ENCODE measurements at places on chromosomes 2 and 18.

- DNase-seq = no peak
Observed at GRCh38 chr18:55121397-55122170, 162.3 kb upstream of the CCDC68 start.

DNA sequence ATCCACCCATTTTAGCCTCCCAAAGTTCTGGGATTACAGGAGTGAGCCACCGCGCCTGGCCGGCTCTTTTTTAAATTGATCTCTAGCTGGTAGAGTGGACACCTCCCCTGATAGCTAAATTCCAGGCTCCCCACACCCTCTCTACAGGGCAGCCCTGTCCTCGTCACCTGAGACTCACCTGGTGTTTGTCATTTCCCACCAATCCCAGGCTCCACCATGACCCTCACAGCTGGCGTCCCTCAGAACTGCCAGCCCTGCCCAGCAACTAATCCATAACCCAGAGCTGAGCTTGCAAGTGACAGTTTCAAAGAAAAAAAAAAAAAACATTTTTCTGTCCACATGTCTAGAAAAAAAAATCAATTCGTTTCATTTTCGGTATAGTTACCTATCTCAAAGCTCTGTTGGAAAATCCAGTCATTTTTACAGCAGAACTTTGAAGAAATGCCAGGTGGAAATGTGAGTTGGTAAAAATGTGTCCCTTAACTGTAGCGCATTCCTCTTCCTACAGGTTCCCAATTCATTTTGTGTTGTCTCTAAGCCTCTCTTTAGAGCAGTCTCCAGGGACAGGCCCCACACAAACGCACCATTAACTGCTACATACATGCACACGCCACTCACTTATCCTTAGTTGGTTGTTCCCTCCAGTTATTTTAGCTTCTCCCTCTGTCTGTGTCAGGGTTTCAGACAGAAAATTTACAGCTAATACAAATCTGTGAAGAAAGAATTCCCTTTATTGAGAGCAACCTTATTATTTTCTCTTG, 294.7 kb downstream of the FBXO15 start:
- DNase-seq = no peak

- DNase-seq = no peak
Observed at GRCh38 chr18:8081267-8081666, 514.2 kb downstream of the PTPRM start.

DNA sequence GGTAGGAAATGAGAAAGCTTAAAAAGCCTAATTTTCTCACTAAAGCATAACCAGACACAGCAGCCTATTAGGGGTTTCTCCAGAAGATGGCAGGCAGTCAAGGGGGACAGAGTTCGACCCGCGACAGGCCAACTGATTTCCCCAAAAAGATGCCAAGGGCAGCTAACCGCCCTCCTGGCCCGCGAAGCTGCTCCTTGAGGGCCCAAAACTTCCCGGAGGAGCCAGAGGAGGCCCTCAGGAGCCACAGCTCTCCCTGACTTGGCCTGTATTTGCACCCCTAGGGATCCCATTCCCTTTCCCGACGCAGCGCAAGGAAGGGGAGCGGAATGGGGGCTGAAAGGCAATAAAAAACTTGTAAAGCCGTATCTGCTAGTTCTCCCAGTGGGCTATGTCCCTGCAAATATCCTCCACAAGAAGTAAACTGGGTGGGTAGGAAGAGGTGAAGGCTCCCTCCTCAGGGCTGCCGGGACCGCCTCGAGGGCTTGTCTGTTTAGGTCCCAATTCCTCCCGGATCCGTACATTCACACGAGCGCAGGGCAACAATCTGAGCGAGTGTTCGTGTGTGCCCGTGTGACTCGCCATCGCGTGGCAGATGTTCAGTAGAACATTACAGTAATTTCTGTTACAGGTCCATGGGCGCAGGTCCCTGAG, 756 bp upstream of the NAGK start:
- no peak for DNase-seq

- DNase-seq = no peak
Observed at GRCh38 chr2:45577441-45577840, 33.6 kb downstream of the SRBD1 start.

- no peak for DNase-seq
Observed at GRCh38 chr2:175855794-175856453, 146.1 kb downstream of the LNPK start.

GRCh38 chr2:98585386-98585785, 22.9 kb downstream of the COA5 start:
- DNase-seq = no peak

DNA sequence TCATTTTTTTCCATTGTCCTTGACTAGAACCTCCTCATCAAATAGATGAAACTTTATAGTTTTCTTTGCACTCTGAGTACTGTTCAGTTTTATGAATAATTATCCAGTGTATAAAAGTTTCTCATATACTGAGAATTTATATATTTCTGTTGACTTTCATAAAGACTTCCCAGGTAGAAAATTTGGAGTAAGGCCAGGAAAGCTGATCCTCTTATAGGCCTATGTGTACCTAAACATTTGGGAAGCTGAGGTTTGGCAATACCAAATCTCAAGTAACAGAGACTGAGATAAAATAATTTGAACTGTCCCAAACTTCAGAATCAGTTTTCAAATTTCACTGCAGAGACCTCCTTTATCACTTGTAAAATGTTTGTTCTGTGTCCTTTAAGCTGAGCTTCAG, 43.4 kb downstream of the CCDC102B start:
- DNase-seq = no peak

DNA sequence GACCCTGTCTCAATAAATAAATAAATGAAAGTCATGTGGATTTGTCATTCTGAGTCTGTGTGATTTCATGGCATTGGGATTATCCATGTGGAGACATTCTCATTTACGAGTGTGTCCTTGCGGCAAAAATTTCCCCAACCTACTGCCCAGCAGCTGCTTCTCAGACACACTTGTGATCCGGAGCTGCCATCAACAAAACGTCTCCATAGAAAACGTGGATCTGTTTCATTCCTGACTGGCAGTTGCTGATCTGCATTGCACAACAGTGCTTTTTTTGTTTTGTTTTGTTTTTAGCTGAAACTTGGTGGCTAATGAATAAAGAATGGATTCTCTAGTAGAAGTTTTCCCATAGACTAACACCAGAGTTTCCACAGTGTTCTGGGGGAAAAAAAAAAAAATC, 74.7 kb downstream of the TGIF1 start:
- DNase-seq = no peak

DNA sequence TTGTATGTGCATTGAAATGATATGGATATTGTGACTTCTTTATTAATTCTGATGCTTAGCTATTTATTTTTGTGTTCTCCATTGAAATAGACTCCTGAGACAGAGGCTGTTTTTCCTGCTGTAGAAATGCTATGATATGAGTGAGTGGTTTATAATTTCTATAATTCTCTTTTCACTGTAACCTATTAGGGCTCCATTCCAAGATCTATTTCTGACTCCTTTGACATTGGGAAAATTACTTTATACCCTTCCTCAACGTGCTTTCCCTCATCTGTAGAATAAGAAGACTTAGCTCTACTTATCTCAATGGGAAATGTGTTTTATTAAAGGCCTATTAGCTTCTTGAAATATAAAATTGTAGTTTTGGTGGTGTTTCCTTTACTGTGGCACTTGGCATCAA, 144.5 kb upstream of the RPRM start:
- no peak for DNase-seq

- DNase-seq = no peak
Observed at GRCh38 chr2:69322631-69323030, 64.4 kb downstream of the GFPT1 start.

DNA sequence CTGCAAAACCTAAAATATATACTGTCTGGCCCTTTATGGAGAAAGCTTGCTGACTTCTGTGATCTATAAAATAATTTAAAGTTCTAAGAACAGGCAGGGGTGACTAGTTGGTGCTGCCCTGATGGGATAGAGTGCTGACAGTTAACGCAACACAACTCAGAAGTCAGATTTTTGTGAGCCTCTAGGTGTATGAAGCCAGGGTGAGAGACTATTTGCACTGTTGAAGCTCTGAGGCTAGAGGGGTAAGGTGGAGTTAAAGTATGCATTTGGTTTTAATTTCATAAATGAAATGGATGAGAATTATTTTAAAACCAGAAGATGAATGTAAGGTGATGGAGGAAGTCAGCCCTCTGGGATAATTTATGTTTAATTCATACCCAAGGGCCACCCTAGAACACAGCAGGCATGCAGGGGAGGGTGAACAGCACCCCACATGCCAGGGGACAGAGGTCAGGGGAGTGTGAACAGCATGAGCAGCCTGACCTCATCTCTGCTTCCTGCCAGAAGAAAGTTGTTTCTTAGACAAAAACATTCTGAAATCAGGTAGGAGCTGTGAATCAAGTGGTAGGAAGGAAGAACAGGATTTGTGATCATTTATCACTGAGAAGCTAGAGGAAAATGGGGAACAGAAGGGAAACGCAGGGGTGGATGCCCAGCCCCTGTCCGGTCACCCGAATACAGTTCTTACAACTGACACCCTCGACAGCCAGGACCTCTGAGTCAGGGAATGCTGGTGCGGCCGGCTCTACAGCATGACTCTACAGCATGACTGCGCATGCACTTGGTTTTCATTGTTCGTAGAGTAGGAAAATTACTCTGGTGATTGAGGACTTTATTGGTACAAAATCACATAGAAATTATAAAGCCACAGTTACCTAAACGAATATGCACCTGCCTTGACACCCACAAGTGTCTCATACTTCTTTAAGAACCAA, 93.1 kb downstream of the MBP start:
- no peak for DNase-seq

DNA sequence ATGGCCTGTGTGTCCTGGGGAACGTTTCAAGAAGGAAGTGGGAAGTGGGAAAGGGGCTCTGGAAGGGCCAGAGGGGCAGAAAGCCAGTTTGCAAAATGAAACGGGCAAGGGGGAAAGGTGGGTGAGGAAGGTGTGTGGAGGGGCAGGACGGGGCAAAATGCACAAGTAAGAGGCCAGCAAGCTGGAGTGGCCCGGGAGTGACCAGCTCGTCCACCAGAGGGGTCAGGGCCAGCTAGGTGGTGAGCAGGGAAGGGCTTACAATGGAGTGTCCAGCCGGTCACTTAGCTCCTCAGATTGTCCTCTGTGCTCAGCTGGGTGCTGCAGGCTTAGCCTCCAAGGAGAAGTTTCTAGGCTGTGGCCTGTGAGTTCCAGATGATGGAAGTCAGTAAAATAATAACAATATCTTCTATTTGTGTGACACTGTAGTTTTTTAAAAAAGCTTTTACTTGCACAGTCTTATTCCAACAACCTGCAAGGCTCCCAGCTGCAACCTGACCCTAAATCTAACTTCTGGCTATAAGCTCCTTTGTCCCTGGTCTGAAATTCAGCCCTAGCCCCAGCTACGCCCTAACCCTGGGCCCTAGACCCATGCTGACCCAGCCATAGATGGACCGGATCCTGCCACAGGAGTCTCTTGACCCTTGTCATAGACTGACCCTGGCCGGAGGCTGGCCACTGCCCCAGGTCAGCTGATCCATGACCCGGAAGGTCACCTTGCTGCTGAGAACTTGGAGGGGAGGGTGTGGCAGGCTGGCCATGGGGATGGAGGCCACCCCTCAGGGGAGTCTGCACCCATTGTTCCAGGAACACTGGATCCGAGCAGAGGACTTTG, 29.2 kb downstream of the MYO7B start:
- no peak for DNase-seq

- DNase-seq = no peak
Observed at GRCh38 chr2:180730976-180731375, 249.4 kb upstream of the UBE2E3 start.

DNA sequence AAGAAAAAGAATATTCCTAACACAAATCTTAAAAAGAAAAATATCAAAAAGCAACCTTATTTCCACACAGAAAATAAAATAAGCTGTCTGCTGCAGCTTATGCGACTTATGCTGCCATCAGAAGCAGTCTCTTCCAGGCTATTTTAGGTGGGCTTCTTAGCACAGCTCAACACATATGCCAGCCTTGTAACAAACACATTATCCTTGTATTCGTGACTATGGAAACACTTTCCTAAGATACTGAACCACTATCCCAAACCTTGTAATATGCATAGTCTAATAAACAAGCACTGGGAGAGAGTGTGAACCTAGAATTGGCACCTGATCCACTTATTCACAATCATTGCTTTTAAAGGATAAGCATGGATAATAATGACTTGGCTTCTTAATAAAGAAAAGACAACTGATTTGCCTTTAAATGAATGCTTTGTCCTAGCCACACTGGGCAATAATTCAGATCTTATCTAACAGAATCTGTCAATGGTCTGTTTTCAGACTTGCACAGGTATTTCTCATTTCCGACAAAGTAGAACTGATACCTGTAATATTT, 40.0 kb upstream of the RNU4ATAC start:
- DNase-seq = no peak

GRCh38 chr2:47272031-47272864, 117.1 kb upstream of the STPG4 start:
- DNase-seq = peak; percentile 94

DNA sequence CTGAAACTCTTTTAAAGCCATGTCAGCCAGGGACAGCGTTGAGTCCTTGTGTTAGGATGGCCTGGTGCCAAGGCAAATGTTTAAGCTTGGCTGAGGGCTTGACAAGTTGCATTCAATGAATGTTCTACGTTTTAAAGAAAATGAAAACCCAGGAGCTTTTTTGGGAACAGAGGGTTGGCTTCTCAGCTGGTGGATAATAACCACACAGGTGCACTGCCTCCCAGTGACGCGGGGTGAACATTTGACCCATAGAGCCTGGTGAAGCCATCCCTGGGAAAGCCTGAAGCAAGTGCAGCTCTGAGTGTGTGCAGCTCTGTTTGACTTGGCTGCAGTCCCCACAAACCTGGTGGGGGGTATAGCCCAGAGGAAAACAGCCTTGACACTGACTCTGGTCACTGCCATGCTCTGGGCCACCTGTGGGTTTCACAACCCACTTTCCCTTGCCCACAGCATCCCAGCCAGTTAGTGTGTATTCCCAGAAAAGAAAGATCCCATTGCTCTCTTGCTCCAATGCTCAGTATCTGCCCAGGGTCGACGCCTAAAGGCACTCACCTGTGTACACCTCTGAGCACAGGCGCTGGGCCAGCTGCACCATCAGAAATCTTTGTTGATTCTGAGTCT, 874.9 kb downstream of the RNF144A start:
- no peak for DNase-seq

GRCh38 chr2:63643486-63643885, 54.7 kb downstream of the MDH1 start:
- DNase-seq = no peak

DNA sequence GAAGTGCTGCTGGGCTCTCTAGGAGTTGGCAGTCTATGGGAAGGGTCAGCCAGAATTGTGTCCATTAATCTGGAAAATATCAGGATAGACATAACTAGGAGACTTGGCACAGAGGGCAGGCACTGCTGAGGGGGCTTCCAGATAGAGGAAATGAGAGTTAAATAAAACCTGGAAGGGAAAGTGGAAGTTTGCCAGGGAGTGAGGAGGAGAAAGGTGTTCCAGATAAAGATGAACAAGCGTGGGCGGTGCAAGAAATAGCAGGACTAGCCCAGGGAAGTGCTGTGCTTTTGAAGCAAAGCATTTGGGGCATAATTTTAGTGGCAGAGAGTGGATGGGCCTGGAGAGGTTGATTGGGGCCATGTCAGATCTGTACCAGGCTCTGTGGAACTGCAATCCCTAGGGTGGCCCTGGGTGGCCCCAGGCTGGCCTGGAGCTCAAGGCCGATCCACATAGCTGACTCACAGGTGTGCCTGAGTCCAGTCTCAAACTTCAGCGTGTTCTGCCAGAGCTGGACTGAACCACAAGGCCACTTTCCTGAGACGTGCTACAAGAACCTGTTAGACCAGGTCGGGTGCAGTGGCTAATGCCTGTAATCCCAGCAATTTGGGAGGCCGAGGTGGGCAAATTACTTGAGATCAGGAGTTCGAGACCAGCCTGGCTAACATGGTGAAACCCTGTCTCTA, 26.9 kb downstream of the GALM start:
- DNase-seq = no peak

GRCh38 chr18:69996951-69997798, 49.5 kb upstream of the CD226 start:
- no peak for DNase-seq
